Testis (tissue), 5 donors: ENCODE measurements at places on chromosomes 1 and 21. TPM values are rescaled to one million over a fixed set of nuclear protein-coding genes. Genes with fewer than 3 reads are reported as not detected.
A peak's percentile ranks its signal among the peaks of the same experiment; 100 is the strongest.

DNA sequence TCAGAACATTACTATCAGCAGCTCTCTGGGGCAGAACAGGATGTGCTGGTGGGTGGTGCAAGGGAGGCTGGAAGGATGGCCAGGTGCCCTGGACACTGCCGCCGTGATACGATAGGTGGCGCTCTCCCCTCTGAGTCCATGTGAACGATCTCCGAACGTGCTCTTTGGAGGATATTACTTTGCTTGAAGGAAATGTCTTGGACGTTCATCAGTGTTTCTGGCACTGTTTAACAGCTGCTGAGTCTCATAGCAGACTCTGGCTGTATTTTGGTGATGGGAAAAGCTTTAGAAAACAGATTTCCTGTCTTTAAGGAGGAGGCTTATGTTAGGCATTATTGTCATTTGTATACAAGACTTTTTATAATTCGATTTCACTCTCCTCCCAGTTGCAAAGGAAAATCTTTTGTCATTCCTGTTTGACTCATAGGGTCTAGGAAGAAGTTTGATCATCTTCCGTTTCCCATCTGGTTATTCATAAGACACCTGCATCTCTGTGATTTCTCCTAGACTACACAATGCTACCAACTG is 386.2 kb upstream of the ADGRL2 start:
- no peaks in the 10 kb centered on the region for H3K27me3 ChIP-seq
- H3K36me3 ChIP-seq, result no peaks in the 10 kb centered on the region
- H3K4me1 ChIP-seq, result no peaks in the 10 kb centered on the region
- H3K4me3 ChIP-seq, result no peak overlapping the region
- DNase-seq, result peak; percentile 86

DNA sequence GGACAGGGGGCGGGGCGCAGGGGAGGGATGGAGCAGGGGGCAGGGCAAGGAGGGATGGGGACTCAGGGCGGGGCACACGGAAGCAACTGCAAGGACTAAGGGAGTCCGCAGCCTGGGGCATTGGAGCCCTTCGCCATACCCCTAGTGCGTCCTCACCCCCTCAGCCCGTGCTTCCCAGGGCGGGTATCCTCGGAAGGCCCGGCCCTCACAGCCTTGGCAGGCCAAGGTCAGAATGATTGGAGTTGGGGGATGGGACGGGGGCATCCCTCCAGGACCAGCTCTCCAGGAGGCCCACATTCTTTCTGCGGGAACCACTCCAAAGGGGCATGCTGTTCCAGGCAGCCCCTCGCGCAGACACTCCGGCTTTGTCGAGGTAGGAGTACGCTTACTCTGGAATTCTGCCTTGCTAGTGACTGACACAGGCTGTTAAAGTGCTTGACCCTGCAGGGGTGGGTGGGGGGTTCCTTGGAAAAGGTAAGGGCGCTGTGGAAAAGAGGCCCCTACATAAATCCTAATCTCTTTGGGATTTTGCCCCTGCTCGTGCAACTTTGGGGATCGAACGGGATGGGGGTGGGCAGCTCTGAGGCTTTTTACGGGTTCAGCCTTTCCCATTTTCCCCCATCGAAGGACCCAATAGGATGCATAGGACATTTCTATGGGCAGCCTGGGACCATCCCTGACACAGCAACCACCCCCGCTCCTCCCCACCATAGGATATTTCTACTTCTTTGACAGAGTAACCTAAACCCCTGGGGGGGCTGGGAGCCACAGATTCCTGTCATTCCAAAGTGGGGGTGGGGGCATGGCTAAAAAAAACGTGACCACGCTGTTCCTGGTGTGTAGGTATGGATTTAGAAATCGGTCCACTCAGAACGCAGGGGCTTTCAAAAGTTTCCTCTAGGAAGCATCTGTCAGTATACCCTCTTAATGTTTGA is 738 bp upstream of the TRIM11 start:
- DNase-seq, result no peak
- peak overlapping the region; percentile 76 for H3K27ac ChIP-seq
- no peaks in the 10 kb centered on the region for H3K27me3 ChIP-seq
- H3K4me3 ChIP-seq, result peak overlapping the region; percentile 92
- H3K4me1 ChIP-seq, result peaks cover 19% of the 10 kb centered on the region

The PGBD5 gene
- 28.1 TPM for total RNA-seq

- no peaks in the 10 kb centered on the region for H3K4me1 ChIP-seq
- no peak overlapping the region for H3K4me3 ChIP-seq
- no peak for DNase-seq
- H3K27me3 ChIP-seq, result no peaks in the 10 kb centered on the region
- no peaks in the 10 kb centered on the region for H3K36me3 ChIP-seq
Observed at GRCh38 chr1:98692482-98692881, 31.0 kb downstream of the SNX7 start.

The AKIRIN1 gene
- total RNA-seq, result 134 TPM

GRCh38 chr1:235073968-235074522 is 54.6 kb downstream of the TOMM20 start:
- no peak overlapping the region for H3K27ac ChIP-seq
- no peaks in the 10 kb centered on the region for H3K36me3 ChIP-seq
- H3K27me3 ChIP-seq, result no peaks in the 10 kb centered on the region
- H3K4me1 ChIP-seq, result peaks cover 33% of the 10 kb centered on the region

GRCh38 chr1:111734426-111734825 is 4.8 kb downstream of the INKA2 start:
- DNase-seq, result no peak
- H3K4me3 ChIP-seq, result no peak overlapping the region
- peaks cover 45% of the 10 kb centered on the region for H3K4me1 ChIP-seq
- no peak overlapping the region for H3K27ac ChIP-seq
- H3K27me3 ChIP-seq, result no peaks in the 10 kb centered on the region

DNA sequence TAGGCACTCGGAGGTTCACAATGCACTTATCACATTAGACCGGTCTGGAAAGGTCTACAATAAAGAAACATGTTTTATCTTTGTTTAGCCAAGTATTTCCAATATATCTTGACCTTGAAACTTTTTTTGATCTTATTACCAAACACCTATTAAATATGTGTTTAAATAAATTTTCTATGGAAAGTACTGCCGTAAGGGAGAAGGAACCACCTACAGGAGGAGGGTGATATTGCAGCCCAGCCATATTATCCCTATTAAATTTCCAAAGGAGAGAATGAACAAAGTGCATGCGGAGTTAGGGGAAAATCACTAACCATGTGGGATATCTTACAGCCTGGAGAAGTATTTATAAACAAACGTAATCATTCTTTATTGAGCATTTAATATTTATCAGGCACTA is 14.5 kb downstream of the BRINP2 start:
- H3K4me3 ChIP-seq, result no peak overlapping the region
- no peaks in the 10 kb centered on the region for H3K27me3 ChIP-seq
- H3K4me1 ChIP-seq, result no peaks in the 10 kb centered on the region
- no peak overlapping the region for H3K27ac ChIP-seq
- DNase-seq, result peak; percentile 37
- no peaks in the 10 kb centered on the region for H3K36me3 ChIP-seq

The ZNF644 gene
- 70.5 TPM for total RNA-seq

- H3K36me3 ChIP-seq, result no peaks in the 10 kb centered on the region
- no peak overlapping the region for H3K27ac ChIP-seq
- H3K27me3 ChIP-seq, result no peaks in the 10 kb centered on the region
- no peak for DNase-seq
- no peaks in the 10 kb centered on the region for H3K4me1 ChIP-seq
Observed at GRCh38 chr1:2894381-2895041, 93.0 kb upstream of the TTC34 start.

The TP73 gene
- total RNA-seq, result 1.5 TPM

The CXADR gene
- 65.4 TPM for total RNA-seq

DNA sequence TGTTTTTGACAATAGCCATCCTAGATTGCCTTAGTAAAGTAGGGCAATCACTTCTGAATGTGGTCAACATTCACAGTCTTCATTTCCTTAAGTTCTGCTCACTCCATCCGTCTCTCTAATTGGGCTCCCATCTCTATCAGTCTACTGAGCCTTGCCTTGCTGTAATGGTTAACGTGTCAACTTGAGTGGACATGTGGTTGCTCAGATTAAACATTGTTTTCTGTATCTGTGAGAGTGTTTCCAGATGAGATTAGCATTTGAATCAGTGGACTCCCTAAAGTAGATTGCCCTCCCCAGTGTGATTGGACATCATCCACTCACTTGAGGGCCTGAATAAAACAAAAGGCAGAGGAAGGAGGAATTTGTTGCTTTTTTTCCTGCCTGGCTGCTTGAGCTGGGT is 26.4 kb downstream of the C1orf216 start:
- no peaks in the 10 kb centered on the region for H3K36me3 ChIP-seq
- no peak for DNase-seq
- H3K27ac ChIP-seq, result no peak overlapping the region
- no peaks in the 10 kb centered on the region for H3K27me3 ChIP-seq

DNA sequence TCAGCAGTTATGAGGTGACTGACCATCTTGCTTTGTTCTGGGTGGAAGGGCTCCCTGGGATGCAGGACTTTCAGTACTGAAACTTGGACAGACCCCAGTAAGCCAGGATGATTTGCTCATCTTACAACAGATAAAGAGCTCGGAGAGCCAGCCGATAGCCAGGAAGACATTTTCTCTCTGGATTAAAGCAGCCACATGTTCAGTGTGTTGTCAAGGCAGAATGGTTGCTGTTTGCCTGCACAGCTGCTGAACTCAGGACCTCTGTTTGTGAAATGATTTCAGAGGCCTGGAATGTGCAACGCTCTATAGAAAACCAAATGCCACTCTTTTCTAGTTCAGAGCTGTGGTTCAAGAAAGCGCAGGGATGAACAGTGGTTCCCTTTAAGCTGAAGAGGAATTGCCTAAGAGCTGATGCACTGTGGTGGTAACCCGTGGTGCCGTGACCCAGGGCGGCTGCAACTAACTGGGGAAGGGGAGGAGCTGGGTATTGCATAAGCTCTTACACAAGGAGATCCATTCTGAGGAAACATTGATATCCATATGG is 40.7 kb downstream of the CASQ2 start:
- no peak overlapping the region for H3K4me3 ChIP-seq
- DNase-seq, result peak; percentile 42
- no peaks in the 10 kb centered on the region for H3K36me3 ChIP-seq
- H3K4me1 ChIP-seq, result peaks cover 7% of the 10 kb centered on the region
- peak overlapping the region; percentile 39 for H3K27ac ChIP-seq
- no peaks in the 10 kb centered on the region for H3K27me3 ChIP-seq

DNA sequence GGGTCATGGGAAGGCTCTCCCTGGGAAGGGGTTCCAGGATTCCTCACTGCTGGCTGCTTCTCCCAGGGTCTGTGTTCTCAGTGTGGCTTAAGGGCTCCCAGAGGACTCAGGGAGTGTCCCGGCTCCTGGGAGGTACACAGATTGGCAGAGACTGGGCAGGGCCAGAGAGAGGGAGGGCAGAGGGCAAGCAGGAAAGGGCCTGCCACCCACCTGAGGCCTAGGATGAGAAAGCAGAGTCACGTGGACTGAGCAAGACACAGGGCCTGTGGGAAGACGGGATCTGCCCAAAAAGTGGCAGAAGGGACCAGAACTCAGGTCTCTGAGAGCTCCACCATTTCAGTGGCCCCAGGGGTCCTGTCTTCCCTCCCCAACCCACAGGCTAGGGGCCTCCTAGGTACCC is 871 bp downstream of the SLFNL1 start:
- no peak overlapping the region for H3K4me3 ChIP-seq
- DNase-seq, result no peak
- no peak overlapping the region for H3K27ac ChIP-seq

The PERM1 gene
- 3.2 TPM for total RNA-seq

- peaks cover 11% of the 10 kb centered on the region for H3K4me1 ChIP-seq
- H3K27me3 ChIP-seq, result no peaks in the 10 kb centered on the region
- H3K4me3 ChIP-seq, result no peak overlapping the region
- H3K36me3 ChIP-seq, result no peaks in the 10 kb centered on the region
Observed at GRCh38 chr1:16907870-16908758, 12.3 kb downstream of the RNU1-2 start.

DNA sequence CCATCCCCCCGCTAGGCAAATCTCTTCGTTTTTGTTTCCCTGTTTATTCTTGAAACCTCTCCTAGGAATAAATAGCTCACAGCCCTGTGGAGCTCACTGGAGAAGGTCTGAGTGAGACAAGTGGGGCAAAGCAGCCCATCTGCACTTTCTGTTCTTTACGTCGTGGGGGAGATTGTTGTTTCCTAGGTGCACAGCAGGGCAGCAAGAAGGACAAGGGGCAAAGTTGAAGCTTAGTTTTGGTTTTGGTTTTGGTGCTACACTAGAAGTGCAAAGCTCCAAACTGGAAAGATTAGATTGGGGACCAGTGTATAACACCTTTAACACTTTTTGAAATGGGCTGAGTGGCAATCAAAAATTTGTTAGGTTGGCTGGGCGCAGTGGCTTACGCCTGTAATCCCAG is 76.6 kb downstream of the GPR88 start:
- no peaks in the 10 kb centered on the region for H3K27me3 ChIP-seq
- no peak for DNase-seq
- H3K4me3 ChIP-seq, result no peak overlapping the region
- no peak overlapping the region for H3K27ac ChIP-seq
- no peaks in the 10 kb centered on the region for H3K36me3 ChIP-seq
- H3K4me1 ChIP-seq, result no peaks in the 10 kb centered on the region

DNA sequence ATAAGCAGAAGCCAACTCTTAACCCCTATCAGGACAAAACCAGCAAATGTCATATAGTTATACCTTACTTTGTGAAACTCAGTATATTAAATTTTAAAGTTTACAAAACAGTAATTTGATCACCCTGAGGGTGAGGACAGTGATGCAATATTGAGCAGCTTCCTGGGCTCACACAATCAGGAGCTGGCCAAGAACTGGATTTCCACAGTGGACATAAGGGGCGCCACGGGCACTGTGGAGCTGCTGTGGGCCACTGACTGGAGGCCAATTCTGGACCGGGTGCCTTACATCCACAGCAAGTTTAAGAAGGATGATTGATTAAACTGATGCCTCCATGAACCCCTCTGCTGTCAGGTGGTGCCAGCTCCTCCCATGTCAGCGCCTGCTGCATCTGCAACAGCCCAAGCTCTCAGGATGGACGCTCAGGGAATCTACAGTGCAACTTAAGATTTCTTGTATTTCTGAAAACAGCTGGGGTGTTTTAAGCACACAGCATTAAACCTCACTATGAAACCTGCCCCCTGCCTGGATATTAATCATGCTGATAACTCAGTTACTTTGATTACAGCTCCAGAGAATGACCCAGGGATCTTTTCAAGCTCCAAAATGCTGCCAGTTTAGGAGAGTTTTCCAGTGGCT is 55.9 kb downstream of the TOR3A start:
- DNase-seq, result no peak
- no peak overlapping the region for H3K4me3 ChIP-seq
- H3K36me3 ChIP-seq, result no peaks in the 10 kb centered on the region

- no peak overlapping the region for H3K4me3 ChIP-seq
- no peaks in the 10 kb centered on the region for H3K4me1 ChIP-seq
- H3K36me3 ChIP-seq, result no peaks in the 10 kb centered on the region
- no peak overlapping the region for H3K27ac ChIP-seq
- H3K27me3 ChIP-seq, result no peaks in the 10 kb centered on the region
Observed at GRCh38 chr21:42262831-42263231, 43.9 kb downstream of the ABCG1 start.

GRCh38 chr1:157181790-157182189 is 43.6 kb upstream of the ETV3 start:
- no peak overlapping the region for H3K27ac ChIP-seq
- DNase-seq, result no peak
- no peaks in the 10 kb centered on the region for H3K36me3 ChIP-seq

- H3K4me3 ChIP-seq, result no peak overlapping the region
- H3K36me3 ChIP-seq, result no peaks in the 10 kb centered on the region
- no peaks in the 10 kb centered on the region for H3K27me3 ChIP-seq
- no peak for DNase-seq
- no peak overlapping the region for H3K27ac ChIP-seq
Observed at GRCh38 chr1:53490351-53490750, 31.2 kb downstream of the DMRTB1 start.
